D721Med (cell line): ENCODE measurements at places on chromosomes 7 and 10.

DNA sequence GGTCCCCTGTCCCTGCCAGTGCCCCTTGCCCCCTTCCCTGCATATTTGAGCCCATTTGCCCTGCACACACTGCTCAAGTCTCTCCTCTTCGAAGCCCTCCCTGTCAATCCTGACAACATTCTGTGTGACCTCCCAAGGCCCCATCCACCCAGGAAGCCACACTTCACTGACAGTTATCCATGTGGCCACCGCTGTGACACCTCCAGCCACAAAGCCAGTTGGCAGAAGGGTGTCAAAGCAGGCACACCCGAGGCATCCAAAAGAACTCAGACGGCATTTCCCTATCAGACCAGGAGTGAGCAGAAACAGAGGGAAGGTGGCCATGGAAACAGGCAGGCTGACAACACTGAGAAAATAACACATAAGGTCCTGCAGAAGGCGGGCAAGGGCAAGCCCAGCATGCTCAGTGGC, 4.6 kb downstream of the POLM start:
- no peak for DNase-seq

GRCh38 chr10:660413-660969, 29.0 kb downstream of the DIP2C start:
- DNase-seq, result no peak

- no peak for DNase-seq
Observed at GRCh38 chr10:61406242-61406641, 46.9 kb downstream of the TMEM26 start.

DNA sequence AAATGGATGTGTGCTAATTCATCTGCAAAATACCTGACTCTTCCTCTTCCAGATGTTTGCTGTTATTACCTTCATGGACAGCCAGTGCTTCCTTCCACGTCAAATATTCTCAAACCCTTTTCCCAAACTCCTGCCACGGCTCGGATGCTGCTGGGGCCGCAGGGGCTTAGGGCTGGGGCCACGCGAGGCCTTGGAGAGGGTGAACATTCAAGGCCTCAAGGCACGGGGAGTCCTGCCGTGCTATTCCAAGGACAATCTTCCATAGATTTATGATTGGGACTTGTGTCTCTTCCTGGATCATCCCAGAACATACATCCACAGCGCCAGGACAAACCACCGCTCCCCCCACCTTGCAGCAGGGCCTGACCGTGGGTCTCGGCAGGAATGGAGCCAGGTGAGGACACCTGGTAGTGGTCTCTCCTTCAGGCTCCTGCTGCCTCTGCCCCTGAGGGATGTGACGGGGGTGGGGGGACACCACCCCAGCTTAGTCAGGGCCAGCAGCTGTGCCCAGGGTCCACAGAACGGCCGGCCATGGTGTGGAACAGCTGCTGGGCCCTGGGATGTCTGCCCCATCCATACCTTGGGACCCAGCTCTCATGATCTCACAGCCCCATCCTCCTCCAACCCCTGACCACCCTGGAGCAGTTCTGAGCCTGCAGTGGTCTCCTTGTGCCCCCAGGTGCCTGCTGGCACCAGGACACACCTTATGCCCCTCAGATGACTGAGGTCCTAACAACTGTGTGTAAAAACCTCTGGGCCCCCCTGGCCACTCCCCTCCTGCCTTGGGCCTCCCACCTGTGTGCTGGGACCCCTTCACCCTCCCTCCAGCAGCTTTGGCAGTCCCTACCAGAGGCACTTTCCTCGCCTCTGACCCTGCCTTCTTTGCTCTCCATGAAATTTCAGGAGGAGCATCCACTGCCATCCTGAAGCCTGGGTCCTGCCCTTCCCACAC, 16.7 kb downstream of the VIPR2 start:
- DNase-seq, result no peak

GRCh38 chr7:120233338-120233737, 39.6 kb upstream of the KCND2 start:
- DNase-seq, result no peak

DNA sequence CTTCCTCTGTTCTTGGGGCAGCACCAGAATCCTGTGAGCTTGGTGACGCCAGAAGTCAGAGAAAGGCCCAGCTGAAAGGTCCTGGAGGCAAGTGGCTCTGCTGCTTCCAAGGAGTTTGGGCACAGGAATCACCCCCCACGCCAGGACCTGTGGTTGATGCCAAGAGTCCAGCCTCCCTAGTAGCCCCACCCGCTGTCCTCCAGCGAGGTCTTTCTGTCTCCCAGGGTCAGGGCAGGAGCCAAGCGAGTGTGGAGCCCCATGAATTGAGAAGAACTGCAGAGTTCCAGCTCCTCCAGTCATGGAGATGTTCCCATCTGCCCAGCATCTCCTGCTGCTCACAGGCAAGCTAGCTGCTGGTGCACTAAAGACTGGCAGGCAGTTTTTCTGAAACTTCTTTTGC, 631.7 kb upstream of the MGMT start:
- DNase-seq, result no peak

DNA sequence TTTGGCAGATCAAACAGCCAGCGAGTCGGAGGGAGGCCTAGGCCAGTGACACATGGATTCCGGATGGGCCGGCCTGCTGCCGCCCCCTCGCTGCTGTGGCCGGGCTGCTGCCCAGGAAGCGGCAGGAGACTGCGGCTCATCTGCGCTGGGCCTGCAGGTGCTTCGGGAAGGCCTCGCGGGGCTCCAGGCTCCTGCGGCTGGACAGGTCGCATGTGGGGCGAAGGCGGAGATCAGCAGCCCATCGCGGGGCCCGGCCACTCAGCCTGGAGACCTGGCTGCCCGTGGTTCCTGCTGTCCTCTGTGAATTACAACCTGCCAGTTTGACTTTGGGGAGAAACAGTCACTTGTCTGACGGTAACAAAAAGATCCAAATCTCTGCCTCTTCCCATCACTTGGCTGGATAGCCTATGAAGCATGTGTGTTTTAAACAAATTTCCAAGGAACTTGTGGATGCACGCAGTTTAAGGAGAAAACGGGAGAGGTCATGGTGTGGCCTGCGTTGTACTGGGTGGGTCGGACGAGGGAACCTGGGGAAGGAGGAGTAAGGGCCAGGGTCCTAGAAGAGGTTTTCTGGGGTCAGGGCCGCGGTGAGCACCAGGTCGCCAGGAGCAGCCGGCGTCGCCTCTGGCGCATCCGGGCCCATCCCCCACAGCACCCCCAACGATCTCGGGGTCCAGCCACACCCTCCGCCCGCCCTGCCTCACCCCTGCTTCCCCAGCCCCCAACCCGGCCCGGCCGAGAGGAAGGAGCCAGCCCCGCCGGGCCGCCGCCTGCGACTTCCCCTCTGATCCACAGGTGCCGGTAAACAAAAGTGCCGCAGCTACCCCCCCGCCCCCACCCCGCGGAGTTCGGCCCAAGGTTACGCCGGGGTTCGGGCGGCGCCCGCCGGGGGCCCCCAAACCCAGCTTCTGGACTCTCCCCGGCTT, 1.6 kb downstream of the SPOCK2 start:
- no peak for DNase-seq

- DNase-seq, result no peak
Observed at GRCh38 chr7:21671859-21672258, 129.0 kb downstream of the DNAH11 start.

GRCh38 chr7:46165276-46165675, 244.2 kb upstream of the IGFBP3 start:
- DNase-seq, result no peak

DNA sequence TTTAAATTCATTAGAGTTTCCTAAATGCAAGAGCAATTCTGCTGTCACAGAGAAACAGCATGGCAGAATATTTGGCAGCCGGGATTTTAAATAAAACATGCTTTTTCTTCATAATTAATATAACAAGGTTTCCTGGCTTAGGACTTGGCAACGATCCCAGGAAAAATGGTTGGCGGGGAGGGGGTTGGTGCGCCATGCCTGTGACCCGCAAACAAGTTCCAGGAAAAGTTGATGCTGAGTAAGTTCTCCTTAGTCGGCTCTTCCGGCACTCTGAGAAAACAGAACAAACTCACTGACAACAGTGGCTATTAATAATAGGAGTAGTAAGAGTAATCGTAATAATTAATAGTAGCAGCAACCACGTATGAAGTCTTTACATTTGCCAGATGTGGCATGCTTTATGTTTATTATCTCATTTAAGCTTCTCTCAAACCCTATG, 4.6 kb downstream of the HABP2 start:
- no peak for DNase-seq

- no peak for DNase-seq
Observed at GRCh38 chr10:133252223-133252552, 14.5 kb downstream of the VENTX start.

DNA sequence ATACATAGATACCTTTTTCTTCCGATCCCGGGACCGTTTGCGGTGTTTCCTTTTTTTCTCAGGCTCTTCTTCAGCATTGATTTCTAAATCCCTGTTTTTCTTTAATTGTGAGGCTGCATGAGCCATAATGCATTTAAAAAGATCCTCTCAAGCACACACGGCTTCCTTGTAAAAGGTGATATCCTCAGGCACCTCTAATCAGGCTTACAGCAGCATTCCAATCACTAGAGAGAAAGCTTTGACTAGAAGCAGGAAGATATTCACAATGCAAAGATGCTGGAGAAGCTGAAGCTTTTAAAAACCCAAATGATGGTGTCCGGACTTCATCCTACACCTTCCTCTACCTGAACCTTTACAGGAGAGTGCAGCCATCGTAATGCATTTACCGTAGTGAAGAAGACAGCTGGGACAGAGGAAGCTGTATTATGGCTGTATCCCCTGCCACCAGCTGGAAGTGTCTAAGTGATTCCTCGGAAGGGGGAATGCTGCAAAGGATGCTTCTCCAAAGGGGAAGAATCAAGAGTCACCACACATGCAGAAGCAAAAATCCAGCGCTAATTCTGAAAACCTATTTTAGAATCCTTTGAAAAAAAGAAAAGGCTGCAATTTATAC, at the start of gene ANK3:
TSS of gene ANK3 (minus strand) at position 463 of the 613 bp plus-strand sequence. CDS start at position 126, 337 bp downstream.
- no peak for DNase-seq

DNA sequence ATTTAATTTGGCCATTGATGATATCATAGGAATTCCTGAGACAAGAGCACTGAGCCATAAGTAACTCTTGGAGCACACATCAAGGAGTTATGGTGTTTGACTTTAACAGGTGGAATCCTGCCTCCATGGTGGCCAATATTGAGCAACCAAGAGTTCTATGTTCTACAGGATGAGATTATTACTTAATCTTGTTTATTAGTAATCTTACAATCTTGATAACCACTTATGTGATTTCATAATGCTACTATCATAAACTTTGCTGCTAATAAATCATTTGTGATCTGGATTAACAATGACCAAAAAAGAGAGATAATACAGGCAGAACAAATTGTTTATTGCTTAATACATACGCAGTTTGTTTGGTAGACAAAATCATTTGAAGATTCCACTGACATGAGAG, 27.5 kb upstream of the PDK4 start:
- DNase-seq, result no peak

GRCh38 chr10:110137142-110137545, 70.3 kb upstream of the MXI1 start:
- no peak for DNase-seq

DNA sequence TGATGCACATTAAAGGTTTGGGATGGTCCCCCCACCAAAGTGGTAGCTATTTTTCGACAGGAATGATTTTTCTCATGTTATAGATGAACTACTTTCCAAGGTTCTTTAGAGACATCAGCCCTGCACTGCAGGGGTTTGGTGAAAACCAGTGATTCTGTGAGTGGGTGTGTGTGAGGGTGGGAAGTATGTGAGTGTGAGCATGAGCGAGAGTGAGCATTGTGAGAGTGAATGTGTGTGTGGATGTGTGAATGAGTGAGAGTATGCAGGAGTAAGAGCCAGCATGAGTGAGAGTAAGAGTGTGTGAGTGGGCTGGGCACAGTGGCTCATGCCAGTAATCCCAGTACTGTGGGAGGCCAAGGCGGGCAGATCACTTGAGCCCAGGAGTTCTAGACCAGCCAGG, 75.0 kb downstream of the GOLGA7B start:
- DNase-seq, result no peak

- no peak for DNase-seq
Observed at GRCh38 chr7:92645114-92646061, 55.2 kb upstream of the FAM133B start.

- DNase-seq, result no peak
Observed at GRCh38 chr7:92612501-92612900, 22.3 kb upstream of the FAM133B start.

DNA sequence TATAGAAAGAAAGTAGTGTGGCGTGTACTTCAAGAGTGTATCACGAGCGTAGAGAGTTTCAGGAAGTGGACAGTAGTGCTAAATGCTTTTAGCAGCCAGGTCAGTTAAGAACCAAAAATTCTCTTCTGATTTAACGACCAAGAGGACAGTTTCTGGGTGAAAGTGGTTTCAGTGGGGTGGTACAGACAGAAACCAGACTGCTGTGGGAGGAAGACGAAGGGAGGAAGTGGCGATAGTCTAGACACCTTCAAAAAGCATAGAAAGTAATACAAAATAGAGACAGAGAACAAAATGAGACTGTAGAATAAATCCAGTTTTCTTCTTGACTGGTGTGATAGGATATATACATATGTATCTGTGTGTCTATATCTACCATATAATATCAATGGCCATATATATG, 93.5 kb downstream of the MBL2 start:
- no peak for DNase-seq

GRCh38 chr10:65294329-65294728, 1631.5 kb upstream of the LRRTM3 start:
- no peak for DNase-seq

DNA sequence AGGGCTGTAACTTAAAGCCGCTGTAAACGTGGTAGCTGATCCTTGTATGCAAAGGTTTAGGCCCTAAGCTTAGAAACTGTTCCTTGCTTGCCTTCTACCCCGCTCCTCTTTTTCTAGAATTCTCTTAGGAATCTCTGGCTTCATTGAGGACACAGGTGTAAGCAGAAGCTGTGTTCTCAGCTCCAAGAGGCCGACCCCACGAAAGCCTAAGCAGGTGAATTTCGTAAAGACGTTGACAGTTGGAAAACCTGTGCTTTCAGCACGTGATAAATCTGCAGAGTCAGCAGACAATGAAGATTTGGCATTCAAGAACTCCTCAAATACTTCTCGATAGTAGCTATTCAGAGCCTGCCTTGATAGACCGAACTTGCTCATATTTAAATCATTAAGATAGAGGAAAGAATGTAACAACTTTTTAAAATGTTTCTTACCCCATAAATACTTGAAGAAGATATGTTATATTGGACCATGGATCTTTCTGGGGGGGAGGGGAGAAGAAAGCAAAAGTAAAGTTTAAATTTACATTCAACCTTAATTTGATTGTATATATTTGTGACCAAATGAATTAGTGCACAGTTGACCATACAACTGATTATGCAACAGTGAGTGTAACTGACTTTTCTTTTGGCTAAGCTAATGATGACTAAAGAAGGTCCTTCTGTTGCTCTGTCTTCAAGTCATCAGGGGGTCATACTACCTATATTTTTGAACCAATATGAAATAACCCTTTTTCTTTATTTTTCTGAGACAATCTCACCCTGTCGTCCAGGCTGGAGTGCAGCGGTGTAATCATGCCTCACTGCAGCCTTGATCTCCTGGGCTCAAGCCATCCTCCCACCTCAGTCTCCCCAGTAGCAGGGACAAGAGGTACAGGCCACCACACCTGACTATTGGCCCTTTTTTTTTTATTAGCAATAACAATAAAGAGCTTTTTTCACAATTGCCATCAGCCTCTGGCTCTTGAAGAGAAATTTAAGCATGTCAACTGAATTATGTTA, 1.2 kb upstream of the GDI2 start:
- DNase-seq, result no peak
